ENCODE measurements at places on chromosomes 1 and 21. TPM values are rescaled to one million over a fixed set of nuclear protein-coding genes. Genes with fewer than 3 reads are reported as not detected.
A peak's percentile ranks its signal among the peaks of the same experiment; 100 is the strongest.

ZC3H11A gene
- total RNA-seq: 92.5 TPM

TNFRSF14 gene
- 146 TPM for total RNA-seq

HSD11B1 gene
- 7.3 TPM for total RNA-seq

DNA sequence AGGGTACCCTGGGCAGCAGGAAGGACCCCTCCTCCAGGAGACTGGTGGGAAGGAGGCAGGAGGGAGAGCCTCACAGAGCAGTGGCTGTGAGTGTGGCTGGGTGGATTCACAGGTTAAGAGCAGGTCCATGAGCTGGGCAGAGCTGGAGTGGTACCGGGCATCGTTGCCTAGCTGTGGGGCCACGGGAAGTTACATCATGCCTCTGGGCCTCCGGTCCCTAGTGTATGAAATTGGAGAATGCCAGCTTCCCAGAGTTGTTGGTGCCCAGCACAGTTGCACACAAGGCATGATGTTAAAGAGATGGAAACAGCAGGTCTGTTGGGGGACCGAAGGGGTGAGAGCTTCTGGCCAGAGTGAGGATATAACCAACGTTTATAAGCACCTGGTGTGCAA lies 18.5 kb downstream of the FOXO6 start:
- DNase-seq: no peak
- no peak overlapping the region for H3K4me3 ChIP-seq
- peaks cover 22% of the 10 kb centered on the region for H3K27me3 ChIP-seq
- no peaks in the 10 kb centered on the region for H3K36me3 ChIP-seq

GRCh38 chr1:234957330-234958065 lies 171.1 kb downstream of the TOMM20 start:
- H3K4me3 ChIP-seq: no peak overlapping the region
- H3K27me3 ChIP-seq: no peaks in the 10 kb centered on the region
- no peak for DNase-seq

- H3K27ac ChIP-seq: no peak overlapping the region
- peak; percentile 69 for DNase-seq
- H3K4me1 ChIP-seq: no peaks in the 10 kb centered on the region
- no peak overlapping the region for H3K4me3 ChIP-seq
- no peaks in the 10 kb centered on the region for H3K27me3 ChIP-seq
Observed at GRCh38 chr21:41836166-41837015, 42.8 kb downstream of the PRDM15 start.
